ENCODE measurements at places on chromosomes 13 and 19. TPM values are rescaled to one million over a fixed set of nuclear protein-coding genes. Genes with fewer than 3 reads are reported as not detected.

- no peaks in the 10 kb centered on the region for H3K27me3 ChIP-seq
- H3K4me3 ChIP-seq: no peak overlapping the region
- no peak for DNase-seq
- no peaks in the 10 kb centered on the region for H3K4me1 ChIP-seq
- no peak overlapping the region for H3K27ac ChIP-seq
Observed at GRCh38 chr13:98613591-98613990, 36.7 kb upstream of the STK24 start.

DNA sequence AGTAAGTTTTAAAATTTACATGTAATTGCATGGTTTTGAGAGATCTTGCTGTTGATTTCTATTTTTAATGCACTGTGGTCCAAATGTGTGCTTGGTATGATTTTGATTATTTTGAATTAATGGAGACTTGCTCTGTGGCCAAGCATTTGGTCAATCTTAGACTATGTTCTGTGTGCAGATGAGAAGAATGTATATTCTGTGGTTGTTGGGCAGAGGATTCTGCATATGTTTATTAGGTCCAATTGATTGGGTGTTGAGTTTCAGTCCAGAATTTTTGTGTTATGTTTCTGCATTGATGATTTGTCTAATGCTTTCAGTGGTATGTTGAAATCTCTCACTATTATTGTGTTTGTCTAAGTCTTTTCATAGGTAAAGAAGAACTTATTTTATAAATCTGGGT is 82.3 kb downstream of the TDRD3 start:
- no peak overlapping the region for H3K4me3 ChIP-seq

DNA sequence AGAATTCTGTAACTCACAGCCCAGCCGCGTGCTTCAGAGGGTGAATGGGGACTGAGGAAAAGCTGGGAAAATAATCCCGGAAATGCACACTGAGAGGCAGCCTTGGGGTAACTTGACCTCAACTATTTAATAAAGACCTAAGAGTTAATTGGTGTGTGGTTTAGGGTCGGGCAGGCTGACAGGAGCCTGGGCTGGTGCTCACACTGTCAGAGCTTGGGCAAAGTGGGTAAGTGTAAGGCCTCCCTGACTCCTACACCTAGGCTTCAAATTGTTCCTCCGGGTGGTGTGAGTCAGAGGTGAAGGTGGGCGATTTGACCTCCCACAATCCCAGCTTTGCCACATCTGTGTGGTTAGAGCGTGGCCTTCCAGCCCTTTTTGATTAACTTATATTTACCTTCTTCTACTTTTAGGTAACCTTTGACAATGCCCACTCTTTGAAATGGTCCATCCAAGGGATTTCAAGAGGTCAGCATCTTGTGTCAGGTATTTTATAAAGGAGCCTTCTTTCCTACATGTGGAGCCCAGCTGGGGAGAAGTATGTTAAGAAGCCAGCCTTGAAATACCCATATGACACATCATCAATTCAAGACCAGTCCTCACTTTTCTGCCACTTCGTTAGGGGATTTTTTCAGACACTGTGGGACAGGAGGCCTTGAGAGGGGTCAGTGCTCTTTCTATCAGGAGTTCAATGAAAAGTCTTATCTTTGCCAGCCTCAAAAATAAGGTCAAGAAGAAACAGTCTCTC is 114.2 kb downstream of the NUFIP1 start:
- H3K27ac ChIP-seq: no peak overlapping the region
- no peaks in the 10 kb centered on the region for H3K4me1 ChIP-seq
- no peak overlapping the region for H3K4me3 ChIP-seq
- DNase-seq: no peak
- H3K27me3 ChIP-seq: no peaks in the 10 kb centered on the region

FREM2 gene
- 29.8 TPM for total RNA-seq
